Skeletal muscle cell (primary cell): ENCODE measurements at places on chromosomes 6 and 20.

DNA sequence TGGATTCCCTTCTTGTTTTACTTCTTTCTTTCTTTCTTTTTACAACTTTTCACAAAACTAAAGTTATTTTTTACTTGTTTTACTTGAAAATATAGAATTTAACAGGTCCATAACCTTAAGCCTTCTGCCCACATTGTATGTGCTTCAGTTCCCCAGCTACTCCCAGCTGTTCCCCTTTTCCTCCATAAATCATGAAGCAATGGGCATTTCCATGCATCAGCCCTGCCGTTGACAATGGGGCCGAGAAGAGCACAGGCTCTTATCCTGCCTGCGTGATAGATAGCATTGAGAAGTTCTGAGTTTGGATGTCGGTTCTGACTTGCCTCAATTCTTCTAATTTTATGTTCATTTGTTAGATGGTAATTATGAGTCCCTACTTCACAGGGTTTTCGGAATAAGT is 583.8 kb downstream of the CDH26 start:
- DNase-seq: no peak

GRCh38 chr6:20826378-20826777 is 292.1 kb downstream of the CDKAL1 start:
- peak; percentile 51 for DNase-seq

GRCh38 chr6:23659125-23659524 is 466.9 kb upstream of the NRSN1 start:
- DNase-seq: no peak

- DNase-seq: no peak
Observed at GRCh38 chr6:140077827-140078560, 703.5 kb upstream of the CITED2 start.

- DNase-seq: no peak
Observed at GRCh38 chr20:31712112-31712553, 10.5 kb downstream of the BCL2L1 start.

GRCh38 chr6:4398791-4399190 is 263.4 kb upstream of the ECI2 start:
- DNase-seq: no peak

DNA sequence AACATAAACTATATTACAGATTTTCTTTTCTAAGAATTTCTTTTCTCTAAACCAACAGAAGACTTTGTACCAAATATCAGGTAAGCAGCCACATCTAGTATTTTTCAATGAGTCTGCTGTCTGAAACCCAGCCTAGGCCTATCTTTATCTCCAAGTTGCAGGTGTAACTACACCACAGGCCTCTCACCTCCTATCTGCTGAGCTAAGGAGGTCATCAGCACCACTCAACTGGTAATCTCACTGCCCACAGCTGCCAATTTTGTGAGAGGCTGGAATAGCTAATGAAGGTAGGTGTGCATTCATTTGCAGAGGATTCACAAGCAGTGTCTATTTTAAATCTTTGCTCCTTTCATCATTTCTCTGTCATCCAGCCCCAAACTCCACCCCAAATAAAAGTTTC is 584.8 kb downstream of the HDGFL1 start:
- no peak for DNase-seq

GRCh38 chr6:45722876-45723275 is 292.8 kb downstream of the CLIC5 start:
- DNase-seq: no peak

DNA sequence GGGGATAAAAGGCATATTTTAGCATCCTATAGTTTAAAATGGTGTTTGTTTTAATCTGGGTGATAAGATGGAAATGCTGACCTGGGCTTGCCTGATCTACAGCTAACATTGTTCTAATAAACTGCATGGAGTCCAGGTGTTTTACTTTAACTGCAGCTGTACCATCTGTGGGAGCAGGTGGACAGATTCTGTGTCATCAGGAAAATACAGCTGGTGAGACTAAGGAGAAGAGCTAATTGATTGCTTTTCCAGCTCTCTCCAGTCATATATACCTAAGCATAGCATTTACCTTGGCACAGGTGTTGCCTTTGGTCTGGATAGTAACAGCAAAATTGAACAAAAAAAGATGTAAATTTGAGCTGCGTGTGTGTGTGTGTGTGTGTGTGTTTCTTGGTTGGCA is 31.6 kb downstream of the CBFA2T2 start:
- DNase-seq: no peak

GRCh38 chr6:83510791-83511190 is 1.5 kb upstream of the PRSS35 start:
- DNase-seq: no peak

DNA sequence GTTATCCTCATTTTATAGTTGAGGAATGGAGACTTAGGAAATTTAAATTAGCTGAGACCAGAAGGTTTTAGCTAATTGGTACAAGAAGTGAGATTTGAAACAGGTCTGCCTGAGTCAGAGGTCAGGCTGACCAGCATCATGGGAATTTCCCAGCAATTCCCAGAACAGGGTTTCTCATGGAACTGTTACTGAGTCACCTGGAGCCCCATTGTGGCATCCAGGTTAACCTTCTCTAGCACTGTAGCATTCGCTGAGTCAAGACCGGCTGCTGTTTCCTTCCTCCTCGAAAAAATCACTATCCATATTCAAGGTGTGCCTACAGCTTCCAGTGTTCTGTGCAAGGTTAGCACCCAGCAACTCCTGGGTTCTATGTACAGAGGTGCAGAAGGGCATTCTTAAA is 238.0 kb upstream of the MAN1A1 start:
- DNase-seq: no peak
